ENCODE measurements at places on chromosomes 4 and X. TPM values are rescaled to one million over a fixed set of nuclear protein-coding genes. Genes with fewer than 3 reads are reported as not detected.

DNA sequence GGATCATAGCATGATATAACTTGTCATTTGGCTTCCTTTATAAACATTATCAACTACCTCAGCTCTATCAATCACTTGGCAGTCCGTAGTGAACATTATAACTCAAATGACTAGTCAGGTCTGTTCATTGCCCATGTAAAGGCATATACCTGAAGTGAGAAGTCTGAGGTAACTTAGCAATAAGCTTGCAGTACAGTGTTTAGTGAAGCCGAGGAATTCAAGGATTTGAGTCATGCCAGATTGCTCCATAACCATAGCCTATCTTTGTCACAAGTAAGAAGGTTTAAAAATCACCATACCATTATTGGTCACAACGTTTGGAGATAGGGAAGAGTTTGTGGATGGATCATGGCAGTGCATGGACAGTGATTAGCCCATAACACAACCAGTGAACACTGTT, 41.6 kb downstream of the AR start:
- no peak for DNase-seq

DNA sequence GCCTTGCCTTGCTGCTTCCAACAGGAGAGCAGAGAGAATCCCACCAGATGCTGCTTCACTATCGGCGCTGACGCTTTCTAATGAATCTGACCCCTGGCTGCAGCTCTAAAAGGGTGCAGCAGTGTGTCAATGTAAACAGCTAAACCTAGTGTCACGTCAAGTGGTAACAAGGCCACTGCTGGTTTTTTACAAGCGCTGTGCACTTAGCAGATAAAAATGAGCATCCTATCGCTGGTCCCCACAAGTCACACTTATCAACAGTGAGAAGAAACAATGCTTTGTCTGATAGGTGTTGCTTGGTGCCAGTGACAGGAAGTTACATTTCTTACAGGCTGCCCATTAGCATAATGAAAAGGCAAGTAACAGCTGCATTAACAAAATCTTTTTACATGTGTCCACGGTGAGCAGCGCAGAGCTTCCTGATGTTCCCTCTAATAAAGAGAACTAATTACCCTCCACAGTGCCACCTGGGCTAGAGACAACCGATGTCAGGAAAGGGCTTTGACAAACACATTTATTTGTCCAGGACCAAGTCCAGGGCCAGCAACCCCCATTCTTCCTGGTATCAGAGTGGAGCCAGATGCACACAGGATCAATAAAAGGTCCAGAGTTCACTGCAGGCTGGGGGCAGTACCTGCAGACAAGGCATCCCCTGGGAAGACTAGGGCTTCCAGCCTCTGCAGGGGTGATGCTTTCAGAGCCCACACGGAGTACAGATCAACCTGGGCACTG, 176.0 kb downstream of the MGST2 start:
- peak; percentile 34 for DNase-seq

GRCh38 chrX:150200361-150200760, 162.8 kb upstream of the MAMLD1 start:
- DNase-seq: no peak

Gene RPS3A
- total RNA-seq: 3,746 TPM

DNA sequence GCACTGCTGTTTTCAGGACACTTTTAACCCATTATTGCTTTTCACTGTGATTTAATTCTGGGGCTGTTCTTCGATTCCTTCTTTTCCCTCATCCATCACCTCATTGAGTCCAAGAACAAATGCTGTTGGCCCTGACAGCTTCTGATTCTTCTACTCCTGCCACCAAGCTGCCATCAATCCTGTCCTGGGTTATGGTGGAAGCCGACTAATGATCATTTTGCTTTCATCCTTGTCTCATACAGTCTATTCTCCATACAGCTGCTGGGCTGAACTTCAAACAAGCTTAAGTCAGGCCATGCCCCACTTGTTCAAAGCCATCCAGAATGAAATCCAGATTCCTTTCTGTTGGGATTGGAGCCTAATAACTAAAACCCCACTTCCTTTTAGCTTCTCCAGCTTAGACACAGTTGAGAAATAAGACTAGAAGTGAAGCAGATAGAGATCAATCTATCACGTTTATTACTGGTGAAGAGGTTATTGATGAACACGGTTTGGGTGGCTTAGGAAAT, 161.9 kb downstream of the STK32B start:
- DNase-seq: no peak

Gene TMEM271
- total RNA-seq: not detected

GRCh38 chr4:171621646-171622045, 191.6 kb upstream of the GALNTL6 start:
- no peak for DNase-seq

DNA sequence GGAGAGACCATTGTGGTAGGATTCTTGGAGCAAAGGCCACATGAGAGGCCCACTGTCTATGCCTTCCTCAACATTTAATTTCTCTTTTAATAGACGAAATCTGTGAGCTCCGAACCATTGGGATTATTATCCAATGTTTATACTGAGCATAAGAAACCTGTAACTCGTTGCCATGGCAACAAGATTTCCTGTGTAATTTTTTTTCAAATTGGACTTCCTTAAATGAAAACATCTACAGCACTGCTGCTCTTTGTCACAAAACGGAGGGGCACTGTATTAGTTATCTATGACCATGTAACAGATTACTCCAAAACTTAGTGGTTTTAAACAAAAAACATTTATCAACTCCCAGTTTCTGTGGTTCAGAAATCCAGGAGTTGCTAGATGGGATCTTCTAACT, 38.7 kb downstream of the PPP1R2C start:
- DNase-seq: no peak

GRCh38 chr4:19650903-19651864, 600.5 kb upstream of the SLIT2 start:
- no peak for DNase-seq

DNA sequence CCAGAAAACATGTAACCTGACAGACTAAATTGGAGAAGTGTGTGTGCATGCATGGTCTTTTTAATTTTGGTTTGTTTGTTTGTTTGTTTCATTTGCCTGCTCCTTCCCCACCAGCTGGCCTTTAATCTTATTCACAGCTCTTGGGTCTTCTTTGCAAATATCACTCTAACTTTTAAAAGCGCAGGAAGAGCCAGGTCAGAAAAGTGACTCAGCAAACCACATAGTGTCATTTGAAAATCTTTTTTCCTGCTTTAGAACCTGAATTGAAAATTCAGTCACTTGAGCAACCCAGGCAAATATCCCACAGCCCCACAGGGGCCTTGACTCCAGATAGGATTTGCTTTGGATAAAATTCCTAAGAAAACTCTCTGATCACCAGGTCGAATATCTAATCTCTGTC, 4.6 kb downstream of the TMEM255A start:
- no peak for DNase-seq

- DNase-seq: no peak
Observed at GRCh38 chr4:34372815-34373214, 1871.5 kb downstream of the ARAP2 start.

- no peak for DNase-seq
Observed at GRCh38 chr4:159390648-159391047, 287.8 kb downstream of the RAPGEF2 start.

Gene RHOH
- total RNA-seq: 533 TPM

DNA sequence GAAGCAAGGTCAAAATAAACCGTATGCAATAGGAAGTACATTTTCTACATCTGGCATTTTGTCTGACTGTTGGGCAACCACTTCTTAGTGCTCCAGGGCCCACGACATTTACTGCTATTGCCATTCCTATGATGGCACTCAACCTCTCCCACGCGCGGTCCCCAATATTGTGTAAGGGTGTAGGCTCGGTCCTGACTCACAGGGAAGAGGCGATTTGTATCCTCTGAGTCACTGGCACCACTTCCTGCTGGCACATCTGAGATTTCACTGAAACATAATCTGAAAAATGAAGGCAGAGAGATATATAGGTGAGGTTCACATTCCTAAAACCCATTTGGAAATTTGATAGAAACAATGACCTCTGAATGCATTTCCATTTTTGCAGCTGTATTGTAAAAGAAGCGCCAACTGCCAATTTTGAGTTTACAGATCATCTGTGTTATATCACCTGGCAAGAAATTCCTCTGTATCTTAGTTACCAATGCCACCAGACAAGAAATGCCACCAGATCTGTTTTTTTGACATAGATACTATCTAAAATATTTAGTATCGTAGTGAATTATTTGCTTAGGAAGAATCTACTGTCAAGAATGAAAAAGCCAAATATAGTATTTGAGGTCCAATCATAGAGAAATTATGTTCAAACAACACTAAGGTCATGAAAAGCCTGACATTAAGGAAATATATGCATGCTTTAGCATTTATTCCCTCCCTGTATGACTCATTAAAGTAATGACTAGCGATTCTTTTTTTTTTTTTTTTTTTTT, 9.8 kb downstream of the EREG start:
- DNase-seq: no peak

DNA sequence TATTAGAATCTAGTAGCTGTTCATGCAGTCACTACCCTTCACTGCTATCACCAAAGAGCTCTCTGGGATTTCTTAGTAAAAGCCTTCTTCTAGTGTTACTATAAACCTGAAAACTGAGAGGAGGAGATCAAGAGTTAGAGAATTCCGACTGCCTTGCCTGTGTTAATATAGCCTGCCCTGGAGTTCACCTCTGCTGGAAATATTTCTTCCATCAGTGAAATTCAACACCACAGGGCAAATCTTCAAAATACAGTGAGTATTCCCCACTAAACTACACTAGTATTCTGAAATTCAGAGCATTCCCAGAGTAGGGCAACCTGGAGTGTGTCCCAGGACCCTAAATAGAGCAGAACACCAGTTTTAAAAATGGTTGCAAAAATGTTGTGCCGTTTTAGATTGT, 301.1 kb downstream of the ARHGAP24 start:
- DNase-seq: no peak

DNA sequence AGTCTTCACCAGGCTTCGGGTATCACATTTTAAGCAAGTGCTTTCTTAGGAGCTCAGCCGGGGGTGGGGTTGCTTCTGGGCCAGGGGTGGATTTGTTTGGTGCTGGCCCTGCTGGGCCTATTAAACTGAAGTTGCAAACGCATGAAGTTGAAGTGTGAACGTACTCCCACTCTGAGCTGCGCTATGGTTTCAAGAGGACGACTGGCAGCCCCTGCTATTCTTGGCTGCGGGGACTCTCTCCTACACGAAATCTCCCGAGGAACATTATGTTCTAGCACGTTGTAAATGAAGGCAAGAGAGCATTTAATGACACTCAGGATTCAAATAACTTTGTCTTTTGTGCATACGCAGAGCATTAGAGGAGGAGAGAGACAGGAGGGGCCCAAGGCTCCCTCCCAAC, 401.3 kb upstream of the BOD1L1 start:
- no peak for DNase-seq

GRCh38 chr4:62543002-62543401, 1342.9 kb downstream of the ADGRL3 start:
- no peak for DNase-seq

Gene DYNLT3
- total RNA-seq: 45.6 TPM

DNA sequence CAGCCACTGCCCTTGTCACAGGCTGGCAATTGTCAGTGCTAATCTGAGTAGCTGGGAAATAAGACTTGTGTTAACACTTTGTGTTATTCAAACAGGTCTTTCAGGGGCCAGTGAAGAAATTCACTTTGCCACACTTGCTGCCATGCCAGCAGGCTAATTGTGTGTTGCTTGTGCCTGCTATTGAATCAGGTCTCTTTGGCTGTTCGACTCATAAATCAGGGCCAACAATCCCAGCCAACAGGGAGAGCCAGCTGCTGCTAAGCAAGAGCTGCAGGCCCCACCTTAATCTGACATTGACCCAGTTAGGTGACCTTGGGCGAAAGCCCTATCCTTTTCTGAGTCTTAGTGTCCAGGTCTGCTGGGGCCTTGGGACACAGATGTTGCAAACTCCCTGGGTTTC, 28.1 kb upstream of the MAMLD1 start:
- DNase-seq: no peak

- DNase-seq: no peak
Observed at GRCh38 chr4:141543176-141543575, 93.2 kb upstream of the IL15 start.

DNA sequence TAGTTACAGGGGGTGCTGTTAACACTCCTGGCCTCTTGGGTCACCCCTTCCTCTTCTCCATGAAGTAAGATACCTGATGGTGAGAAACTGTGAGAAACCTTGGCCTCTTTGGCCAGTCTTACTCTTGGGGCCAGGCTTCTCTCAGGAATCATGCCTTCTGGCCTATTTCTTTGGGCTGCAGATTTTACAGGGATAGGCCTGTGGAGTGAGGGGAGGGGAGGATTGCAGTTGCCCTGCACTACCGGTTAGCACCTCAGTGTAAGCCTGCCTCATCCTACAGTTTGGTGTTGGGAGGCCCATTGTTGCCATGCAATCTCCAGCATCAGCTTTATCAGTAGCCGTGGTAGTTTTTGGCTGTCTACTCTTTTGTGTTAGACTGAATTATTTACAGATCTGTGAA, 7.6 kb upstream of the PGRMC2 start:
- no peak for DNase-seq

- DNase-seq: no peak
Observed at GRCh38 chrX:133151336-133151735, 54.4 kb upstream of the USP26 start.

DNA sequence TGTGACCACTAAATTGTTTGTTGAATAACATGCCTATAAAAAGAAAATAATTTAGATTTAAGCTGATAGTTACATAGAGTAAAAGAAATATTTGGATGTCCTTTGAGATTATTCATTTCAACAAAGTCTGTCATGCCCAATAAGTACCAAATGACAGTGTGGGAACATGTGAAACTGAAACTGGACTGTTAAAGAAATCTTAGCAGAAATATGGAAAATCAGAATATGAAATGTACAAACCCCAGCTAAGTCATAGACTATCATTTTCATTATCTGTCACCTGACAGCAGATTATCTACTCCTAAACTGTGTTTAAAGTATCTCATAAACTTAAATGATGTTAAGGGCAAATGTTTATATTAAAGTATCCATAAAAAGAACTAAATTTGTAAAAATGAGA, 437.8 kb upstream of the FAM241A start:
- no peak for DNase-seq

DNA sequence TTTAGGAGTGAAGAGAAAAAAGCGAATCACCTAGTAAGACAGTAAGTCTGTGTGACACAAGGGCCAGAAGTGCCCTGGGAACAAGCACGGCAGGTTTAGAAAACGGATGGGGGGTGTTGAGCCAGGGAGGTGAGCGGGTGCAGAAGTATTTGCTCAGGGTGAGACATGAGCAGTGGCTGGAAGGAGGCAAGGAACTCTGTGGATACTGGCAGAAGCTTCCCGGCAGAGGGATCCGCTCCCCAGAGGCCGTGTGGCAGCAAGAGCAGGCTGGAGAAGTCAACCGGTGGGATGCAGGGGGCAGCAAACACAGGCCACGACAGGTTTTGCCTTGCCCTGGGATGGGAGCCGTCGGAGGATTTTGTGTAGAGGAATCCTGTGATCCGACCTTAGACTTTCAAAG, 2.3 kb upstream of the UVSSA start:
- DNase-seq: no peak

DNA sequence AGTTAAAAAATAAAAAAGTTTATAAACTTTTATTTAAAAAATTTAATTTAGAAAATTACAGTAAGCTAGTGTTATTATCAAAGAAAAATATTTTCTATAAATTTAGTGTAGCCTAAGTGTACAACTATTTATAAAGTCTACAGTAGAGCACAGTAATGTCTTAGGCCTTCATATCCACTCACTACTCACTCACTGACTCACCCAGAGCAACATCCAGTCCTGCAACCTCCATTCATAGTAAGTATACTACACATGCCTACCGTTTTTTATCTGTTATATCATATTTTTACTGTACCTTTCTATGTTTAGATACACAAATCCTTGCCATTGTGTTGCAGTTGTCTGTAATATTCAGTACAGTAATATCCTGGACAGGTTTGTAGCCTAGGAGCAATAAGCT, 129.0 kb upstream of the FAM47B start:
- DNase-seq: no peak

- no peak for DNase-seq
Observed at GRCh38 chrX:1885116-1885515, 270.3 kb downstream of the ASMT start.

Gene IBSP
- total RNA-seq: not detected
